ENCODE measurements at places on chromosomes 11 and 22. TPM values are rescaled to one million over a fixed set of nuclear protein-coding genes. Genes with fewer than 3 reads are reported as not detected.

USP2 gene
- 0.81 TPM for polyA plus RNA-seq

RAB38 gene
- 0.66 TPM for polyA plus RNA-seq

KLHDC7B gene
- polyA plus RNA-seq = 0.03 TPM

CYP2D6 gene
- 0.32 TPM for polyA plus RNA-seq

C22orf42 gene
- polyA plus RNA-seq = not detected

RBM4B gene
- 31.1 TPM for polyA plus RNA-seq

GSTT2B gene
- 32.2 TPM for polyA plus RNA-seq

CDHR5 gene
- not detected for polyA plus RNA-seq

OR52A1 gene
- polyA plus RNA-seq = not detected

KIAA0930 gene
- 80.8 TPM for polyA plus RNA-seq

RNASEH2C gene
- 50.9 TPM for polyA plus RNA-seq

TMPRSS5 gene
- polyA plus RNA-seq = 0.28 TPM

CBLIF gene
- not detected for polyA plus RNA-seq

GLB1L2 gene
- polyA plus RNA-seq = 3.5 TPM

SHISA8 gene
- polyA plus RNA-seq = not detected

TRIM51 gene
- not detected for polyA plus RNA-seq

MDK gene
- 1,545 TPM for polyA plus RNA-seq

CAT gene
- polyA plus RNA-seq = 26.6 TPM

DRD4 gene
- polyA plus RNA-seq = not detected

ART1 gene
- polyA plus RNA-seq = not detected

SCO2 gene
- 3.2 TPM for polyA plus RNA-seq

CPT1A gene
- 22.5 TPM for polyA plus RNA-seq

SCGB1C1 gene
- polyA plus RNA-seq = not detected

ME3 gene
- 22.0 TPM for polyA plus RNA-seq

CREB3L1 gene
- polyA plus RNA-seq = 14.0 TPM

CSF2RB gene
- not detected for polyA plus RNA-seq

NXPE1 gene
- not detected for polyA plus RNA-seq

MRGPRD gene
- not detected for polyA plus RNA-seq

ST14 gene
- not detected for polyA plus RNA-seq

PVALB gene
- not detected for polyA plus RNA-seq

SLC6A5 gene
- polyA plus RNA-seq = not detected

OR52N4 gene
- not detected for polyA plus RNA-seq

TECTA gene
- polyA plus RNA-seq = 0.88 TPM

CEP126 gene
- 2.1 TPM for polyA plus RNA-seq

SORL1 gene
- polyA plus RNA-seq = 6.1 TPM

FADS3 gene
- 116 TPM for polyA plus RNA-seq

UVRAG gene
- polyA plus RNA-seq = 5.8 TPM

SYT7 gene
- polyA plus RNA-seq = 1.1 TPM

MMP10 gene
- 2.2 TPM for polyA plus RNA-seq

OTOG gene
- polyA plus RNA-seq = not detected

NPAS4 gene
- 0.03 TPM for polyA plus RNA-seq

GGTLC3 gene
- polyA plus RNA-seq = not detected

OR8D4 gene
- polyA plus RNA-seq = not detected

TSKU gene
- 18.3 TPM for polyA plus RNA-seq

MS4A18 gene
- polyA plus RNA-seq = not detected

KCNE3 gene
- polyA plus RNA-seq = not detected

FGF3 gene
- not detected for polyA plus RNA-seq

SCN4B gene
- polyA plus RNA-seq = 2.0 TPM

OR52E8 gene
- polyA plus RNA-seq = not detected

TRPC6 gene
- not detected for polyA plus RNA-seq

MPZL3 gene
- polyA plus RNA-seq = 0.70 TPM

GRAMD1B gene
- 14.5 TPM for polyA plus RNA-seq

Data from SK-N-SH (cell line).